ENCODE measurements at places on chromosomes 7 and 10.

DNA sequence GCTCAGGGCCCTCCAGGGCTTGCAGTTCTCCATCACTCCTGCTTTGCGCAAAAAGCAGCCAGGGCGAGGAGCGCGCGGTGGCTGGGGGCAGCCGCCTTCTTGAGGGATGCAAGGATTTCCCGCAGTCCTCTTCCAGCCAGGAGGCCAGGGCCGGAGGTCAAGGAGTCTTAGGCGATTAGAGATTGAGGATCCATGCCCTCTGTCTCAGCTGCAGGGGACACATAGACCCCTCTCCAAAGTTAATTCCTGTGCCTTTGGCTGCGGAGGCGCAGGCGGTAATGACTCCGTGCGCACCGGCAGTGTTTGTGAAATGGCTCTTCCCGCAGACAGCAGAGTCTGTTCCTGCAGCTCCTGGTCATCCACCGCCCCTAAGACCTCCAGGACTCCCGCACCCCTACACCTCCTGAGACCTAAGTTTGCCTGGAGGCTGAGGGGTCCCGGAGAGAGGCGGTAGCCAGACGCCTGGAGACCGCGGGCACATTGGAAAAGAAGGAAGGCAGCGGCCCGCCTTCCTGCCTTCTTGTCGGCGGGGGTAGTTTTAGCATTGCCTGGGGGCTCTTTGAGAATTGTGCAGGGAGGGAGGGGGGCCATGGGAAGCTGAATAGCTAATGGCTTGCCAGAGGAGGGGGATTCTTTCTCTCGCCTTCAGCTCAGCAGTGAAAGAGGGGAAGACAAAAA, 3.3 kb upstream of the NEUROG3 start:
- H3K4me3 ChIP-seq = no peak overlapping the region
- no peak for DNase-seq
- H3K36me3 ChIP-seq = no peaks in the 10 kb centered on the region
- H3K27ac ChIP-seq = no peak overlapping the region
- peaks cover 80% of the 10 kb centered on the region for H3K27me3 ChIP-seq
- peaks cover 34% of the 10 kb centered on the region for H3K4me1 ChIP-seq

GRCh38 chr7:139909379-139910050, 80.5 kb downstream of the TBXAS1 start:
- H3K27ac ChIP-seq = no peak overlapping the region
- H3K4me1 ChIP-seq = no peaks in the 10 kb centered on the region
- no peak overlapping the region for H3K4me3 ChIP-seq
- no peaks in the 10 kb centered on the region for H3K36me3 ChIP-seq
- H3K27me3 ChIP-seq = no peaks in the 10 kb centered on the region

DNA sequence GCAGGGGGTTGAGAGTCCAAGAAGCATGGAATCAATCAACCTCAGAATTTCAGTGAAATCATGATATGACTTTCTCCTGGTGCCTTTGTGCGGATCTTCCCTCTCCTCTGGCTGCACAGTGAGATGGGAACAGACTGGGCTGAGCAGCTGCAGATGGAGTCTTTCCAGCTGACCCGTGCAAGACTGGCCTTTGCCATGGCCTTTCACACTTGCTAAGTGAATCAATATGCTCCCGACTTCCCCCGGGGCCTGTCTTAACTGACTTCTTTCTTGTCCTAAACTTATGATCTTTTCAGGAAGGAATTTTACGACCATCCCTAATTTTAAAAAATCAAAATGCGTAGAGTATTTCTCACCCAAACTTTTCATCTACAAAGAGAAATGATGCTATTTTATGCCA, 469.9 kb downstream of the GALNT17 start:
- no peak overlapping the region for H3K4me3 ChIP-seq
- no peaks in the 10 kb centered on the region for H3K4me1 ChIP-seq
- H3K27ac ChIP-seq = no peak overlapping the region
- H3K36me3 ChIP-seq = no peaks in the 10 kb centered on the region
- no peaks in the 10 kb centered on the region for H3K27me3 ChIP-seq

DNA sequence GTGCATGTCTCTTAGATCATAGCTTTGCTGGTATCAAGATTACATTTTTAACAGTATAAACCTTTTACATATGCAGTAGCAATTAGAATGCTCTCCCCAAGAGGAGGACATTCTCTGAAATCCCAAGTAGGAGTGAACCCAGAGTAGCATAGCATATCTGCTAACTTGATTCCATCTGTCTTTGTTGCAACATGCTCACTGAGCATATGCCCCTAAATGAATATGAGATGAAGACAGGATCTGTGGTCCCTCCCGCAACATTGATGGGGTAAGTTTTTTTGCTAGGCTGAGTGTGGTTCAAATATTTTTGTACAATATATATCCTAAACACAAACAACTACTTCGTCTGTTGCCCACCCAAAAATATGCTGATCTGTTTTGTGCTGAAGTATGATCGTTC, 534.2 kb upstream of the C7orf33 start:
- H3K4me3 ChIP-seq = no peak overlapping the region
- no peaks in the 10 kb centered on the region for H3K36me3 ChIP-seq
- DNase-seq = no peak
- H3K4me1 ChIP-seq = no peaks in the 10 kb centered on the region
- no peaks in the 10 kb centered on the region for H3K27me3 ChIP-seq

- DNase-seq = no peak
- peaks cover 2% of the 10 kb centered on the region for H3K4me1 ChIP-seq
- H3K27me3 ChIP-seq = no peaks in the 10 kb centered on the region
- H3K36me3 ChIP-seq = no peaks in the 10 kb centered on the region
- no peak overlapping the region for H3K4me3 ChIP-seq
Measured at GRCh38 chr10:86350897-86351296, 15.7 kb downstream of the GRID1 start.

DNA sequence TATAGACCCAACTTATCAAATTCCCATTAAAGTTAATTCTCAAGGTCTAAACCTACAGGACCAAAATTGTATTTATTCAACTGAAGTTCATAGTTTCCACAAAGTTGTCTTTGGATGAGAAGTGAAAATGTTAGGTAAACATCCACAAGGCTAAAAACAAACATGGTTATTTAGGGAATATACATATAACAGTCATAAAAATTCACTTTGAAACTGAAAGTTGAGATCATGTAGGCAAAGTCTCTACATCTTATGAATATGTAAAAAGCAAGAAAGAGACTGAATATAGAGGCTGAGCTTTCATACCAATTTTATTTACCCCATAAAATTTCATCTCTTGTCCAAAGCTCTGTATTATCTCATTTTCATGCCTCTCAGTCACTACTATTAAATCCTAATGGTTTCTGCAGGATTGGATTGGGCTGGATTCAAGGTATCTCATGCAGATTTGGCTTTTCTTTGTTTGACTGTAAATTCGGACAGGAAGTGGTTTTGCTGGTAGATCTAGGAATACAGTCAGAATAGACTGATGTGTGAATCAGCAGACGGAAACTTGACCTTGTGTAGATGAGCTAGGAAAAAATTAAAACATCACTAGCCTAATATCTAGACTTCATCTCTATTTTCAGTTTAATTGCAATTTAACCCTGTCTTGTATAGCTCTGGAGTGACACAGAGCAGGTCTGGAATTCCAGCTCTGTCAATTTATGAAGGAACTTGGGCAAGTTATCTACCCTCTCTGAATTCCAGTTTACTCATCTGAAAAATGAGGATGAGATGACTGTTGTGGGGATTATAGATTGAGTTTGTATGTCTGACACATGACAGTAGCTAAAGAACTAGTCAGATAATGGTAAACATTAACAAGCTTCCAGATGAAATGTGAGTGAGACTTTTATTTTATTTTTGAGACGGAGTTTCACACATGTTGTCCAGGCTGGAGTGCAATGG, 27.3 kb upstream of the SKAP2 start:
- H3K27me3 ChIP-seq = no peaks in the 10 kb centered on the region
- H3K4me3 ChIP-seq = no peak overlapping the region
- no peaks in the 10 kb centered on the region for H3K4me1 ChIP-seq
- no peak for DNase-seq
- no peak overlapping the region for H3K27ac ChIP-seq
- no peaks in the 10 kb centered on the region for H3K36me3 ChIP-seq

GRCh38 chr10:71391701-71392100, 5.0 kb upstream of the CDH23 start:
- peaks cover 24% of the 10 kb centered on the region for H3K27me3 ChIP-seq
- no peaks in the 10 kb centered on the region for H3K36me3 ChIP-seq
- H3K4me3 ChIP-seq = no peak overlapping the region
- H3K27ac ChIP-seq = no peak overlapping the region

- H3K27ac ChIP-seq = no peak overlapping the region
- H3K4me3 ChIP-seq = no peak overlapping the region
- no peaks in the 10 kb centered on the region for H3K27me3 ChIP-seq
- no peak for DNase-seq
- no peaks in the 10 kb centered on the region for H3K4me1 ChIP-seq
- H3K36me3 ChIP-seq = no peaks in the 10 kb centered on the region
Measured at GRCh38 chr10:95395947-95396449, 105.2 kb upstream of the PDLIM1 start.

DNA sequence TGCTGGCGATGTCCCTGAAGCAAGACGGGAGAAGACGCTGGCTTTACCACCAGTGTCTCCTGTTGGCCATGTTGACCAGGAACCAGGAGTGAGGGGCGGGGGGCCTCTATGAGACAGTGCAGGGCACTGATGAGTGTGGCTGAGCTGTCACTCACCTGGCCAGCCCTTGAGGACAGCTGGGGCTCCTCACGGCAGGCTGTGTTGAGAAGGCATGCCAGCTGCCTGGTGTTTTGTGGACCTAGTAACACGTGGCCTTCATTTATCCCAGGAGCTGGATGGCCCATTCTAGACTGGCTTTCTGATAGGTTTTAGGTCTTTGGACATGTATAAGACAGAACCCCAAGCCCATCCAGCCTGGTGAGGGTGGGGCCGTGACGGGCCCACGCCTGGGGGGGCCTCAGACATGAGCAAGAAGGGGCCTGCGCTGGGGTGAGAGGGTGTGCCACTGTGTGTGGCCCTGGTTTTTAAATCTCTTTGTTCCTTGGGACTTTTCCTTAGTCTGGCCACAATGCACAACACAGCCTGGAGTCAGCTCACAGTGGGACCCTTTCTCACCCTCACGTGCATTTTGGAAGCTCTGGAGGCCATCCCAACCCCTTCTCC, 10.5 kb downstream of the RHBDD2 start:
- DNase-seq = no peak
- no peak overlapping the region for H3K4me3 ChIP-seq
- H3K27ac ChIP-seq = no peak overlapping the region
- peaks cover 38% of the 10 kb centered on the region for H3K36me3 ChIP-seq
- peaks cover 3% of the 10 kb centered on the region for H3K4me1 ChIP-seq
- no peaks in the 10 kb centered on the region for H3K27me3 ChIP-seq

- H3K27ac ChIP-seq = no peak overlapping the region
- DNase-seq = no peak
- no peaks in the 10 kb centered on the region for H3K4me1 ChIP-seq
- no peaks in the 10 kb centered on the region for H3K36me3 ChIP-seq
Measured at GRCh38 chr7:92945840-92946239, 109.5 kb upstream of the CDK6 start.

GRCh38 chr7:131935180-131935579, 378.8 kb upstream of the PODXL start:
- DNase-seq = no peak
- H3K36me3 ChIP-seq = no peaks in the 10 kb centered on the region
- H3K4me1 ChIP-seq = no peaks in the 10 kb centered on the region
- no peak overlapping the region for H3K27ac ChIP-seq
- no peak overlapping the region for H3K4me3 ChIP-seq

GRCh38 chr10:62866451-62866850, 50.3 kb upstream of the EGR2 start:
- H3K27me3 ChIP-seq = no peaks in the 10 kb centered on the region
- H3K4me1 ChIP-seq = no peaks in the 10 kb centered on the region
- no peak for DNase-seq
- no peak overlapping the region for H3K27ac ChIP-seq
- no peak overlapping the region for H3K4me3 ChIP-seq

DNA sequence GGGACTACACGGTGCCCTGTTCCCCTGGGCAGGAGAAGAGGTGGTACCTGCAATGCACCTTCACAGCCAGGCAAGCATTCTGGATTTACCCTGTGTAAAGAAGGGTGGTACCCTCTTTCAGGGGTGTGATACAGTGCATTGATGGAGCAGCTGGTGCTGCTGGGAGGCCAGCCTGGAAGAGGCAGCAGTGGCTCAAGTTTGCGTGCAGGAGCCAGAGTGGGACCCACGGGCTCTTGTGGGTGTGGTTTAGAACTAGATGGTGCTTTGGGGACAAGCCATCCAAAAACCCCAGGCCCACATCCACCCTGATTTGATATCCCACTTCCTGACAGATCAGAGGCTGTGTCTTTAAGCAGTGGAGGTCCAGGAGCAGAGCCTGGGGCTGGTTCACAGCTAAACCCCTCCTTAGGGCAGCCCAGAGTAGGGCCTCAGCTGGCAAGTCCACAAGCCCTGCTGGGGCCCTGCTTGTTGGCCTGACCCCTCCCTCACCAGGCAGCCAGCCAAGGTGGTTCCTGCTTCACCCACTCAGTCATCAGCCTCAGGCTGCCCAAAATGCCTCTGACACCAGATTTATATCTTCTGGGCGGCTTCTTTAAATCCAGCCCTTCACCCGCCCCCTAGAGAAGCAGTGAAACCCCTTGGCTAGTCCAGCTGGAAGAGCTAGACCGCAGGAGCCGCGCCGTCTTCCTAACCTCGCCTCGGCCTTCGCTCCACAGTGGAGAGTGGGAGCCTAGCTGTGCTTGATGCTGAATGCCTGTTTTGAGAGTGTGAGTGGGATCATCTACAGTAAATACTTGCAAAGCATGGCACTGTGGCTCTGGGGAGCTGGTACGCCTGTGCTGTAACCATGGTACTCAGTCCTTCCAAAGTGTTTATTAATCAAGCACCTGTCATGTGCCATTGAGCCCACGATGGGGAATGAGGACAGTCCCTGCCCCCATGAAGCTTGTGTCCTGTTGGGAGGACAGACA, 1.4 kb upstream of the ASIC3 start:
- no peak overlapping the region for H3K27ac ChIP-seq
- no peak overlapping the region for H3K4me3 ChIP-seq
- H3K4me1 ChIP-seq = peaks cover 13% of the 10 kb centered on the region
- no peaks in the 10 kb centered on the region for H3K27me3 ChIP-seq

GRCh38 chr10:102645388-102645740, 1.1 kb downstream of the TRIM8 start:
- peak; percentile 37 for DNase-seq
- H3K4me1 ChIP-seq = peaks cover 60% of the 10 kb centered on the region
- no peaks in the 10 kb centered on the region for H3K36me3 ChIP-seq
- peak overlapping the region; percentile 83 for H3K27ac ChIP-seq
- peak overlapping the region; percentile 96 for H3K4me3 ChIP-seq

- no peaks in the 10 kb centered on the region for H3K36me3 ChIP-seq
- no peak overlapping the region for H3K4me3 ChIP-seq
- no peak for DNase-seq
- no peak overlapping the region for H3K27ac ChIP-seq
- no peaks in the 10 kb centered on the region for H3K27me3 ChIP-seq
Measured at GRCh38 chr7:134420424-134421125, 38.3 kb downstream of the AKR1B1 start.

DNA sequence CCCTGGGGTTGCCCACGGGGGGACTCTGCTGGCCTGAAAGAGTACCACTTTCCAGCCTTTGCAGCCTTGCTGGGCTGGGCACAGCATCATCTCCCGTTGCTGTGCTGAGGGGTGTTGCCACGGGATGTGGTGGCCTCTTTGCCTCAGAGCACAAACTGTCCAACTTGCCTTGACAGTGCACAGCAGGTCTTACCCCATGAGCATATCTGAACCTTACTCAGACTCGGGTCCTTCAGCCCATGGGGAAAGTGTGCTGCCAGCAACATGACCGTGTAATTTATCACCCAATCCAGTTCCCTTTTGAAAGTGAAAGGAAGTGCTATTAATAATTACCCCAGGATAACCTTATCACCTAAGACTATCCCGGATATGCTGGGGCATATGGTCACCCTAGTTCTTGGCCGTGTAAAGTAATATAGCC, 46.8 kb downstream of the TBXAS1 start:
- no peak overlapping the region for H3K27ac ChIP-seq
- no peaks in the 10 kb centered on the region for H3K27me3 ChIP-seq
- no peak overlapping the region for H3K4me3 ChIP-seq
- no peaks in the 10 kb centered on the region for H3K4me1 ChIP-seq
- peaks cover 2% of the 10 kb centered on the region for H3K36me3 ChIP-seq
